IPS DF 19.7 (cell line): ENCODE measurements at places on chromosomes 7 and 10.

DNA sequence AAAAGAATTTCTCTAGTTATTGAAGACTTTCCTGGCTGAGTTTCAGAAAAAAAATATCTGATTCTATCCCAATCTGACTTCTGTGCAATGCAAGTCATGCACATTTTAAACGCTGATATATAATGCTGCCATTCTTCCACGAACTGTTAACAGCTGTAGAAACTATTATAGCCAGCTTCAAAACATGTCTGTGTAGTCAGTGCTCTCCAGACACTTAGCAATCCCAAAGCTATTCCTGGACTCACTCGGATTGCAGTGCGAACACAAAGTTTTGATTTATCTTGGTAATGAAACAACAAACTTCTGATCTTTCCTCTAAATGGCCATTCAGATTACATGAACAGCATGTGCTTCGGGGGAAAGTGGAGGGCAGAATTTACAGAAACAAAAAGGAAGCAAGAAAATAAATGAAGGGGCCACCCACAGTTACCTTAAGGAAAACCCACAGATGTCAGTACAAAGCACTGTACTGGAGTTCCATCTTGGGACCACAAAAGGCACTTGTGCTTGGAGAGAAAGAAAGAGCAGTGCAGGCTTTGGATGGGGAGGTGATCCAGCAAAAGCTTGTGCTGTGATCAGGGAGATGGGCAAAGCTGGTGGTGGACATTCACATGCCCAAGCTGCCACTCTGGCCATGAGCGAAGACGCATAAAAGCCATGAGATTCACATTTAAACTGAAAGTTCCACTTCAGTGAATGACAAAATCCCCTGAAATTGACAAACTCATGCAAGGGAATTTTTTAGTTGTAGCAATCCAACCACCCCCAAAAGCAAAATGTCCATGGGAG is 32.1 kb upstream of the ADO start:
- no peak for DNase-seq

DNA sequence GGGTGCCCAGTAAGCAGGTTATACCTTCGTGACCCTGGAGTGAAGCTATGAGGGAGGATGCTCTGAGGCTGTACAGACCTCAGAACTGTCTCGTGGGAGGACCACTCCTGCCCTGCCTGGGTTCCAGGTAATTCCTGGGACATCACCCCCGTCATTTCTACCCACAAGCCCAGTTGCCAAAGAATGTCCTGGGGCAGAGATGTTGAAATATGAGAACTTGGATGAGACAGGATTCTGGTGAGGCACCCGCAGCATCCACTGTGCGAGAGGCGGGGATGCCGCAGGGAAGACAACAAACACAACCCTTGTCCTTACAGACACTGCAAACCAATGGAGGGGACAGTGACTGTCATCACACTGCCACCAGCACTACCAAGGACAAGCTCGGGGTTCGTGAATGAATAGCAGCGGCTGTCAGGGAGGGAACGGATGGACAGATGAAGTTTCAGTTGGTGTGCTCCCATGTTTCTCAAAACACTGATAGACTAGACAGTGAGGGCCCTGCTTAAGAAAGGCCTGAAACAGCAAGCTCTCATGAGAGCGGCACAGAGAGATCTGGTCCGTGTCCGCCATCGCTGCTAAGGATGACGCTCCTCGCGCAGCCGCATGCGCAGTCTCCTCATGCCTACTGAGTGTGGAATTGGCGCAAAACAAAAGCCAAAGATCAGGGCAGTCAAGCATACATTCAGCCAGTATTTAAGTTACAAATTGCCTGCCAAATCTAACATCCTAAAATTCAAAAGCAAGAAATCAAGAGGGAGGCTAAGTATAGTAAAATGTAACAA is 82.0 kb upstream of the RHEB start:
- no peak for DNase-seq

DNA sequence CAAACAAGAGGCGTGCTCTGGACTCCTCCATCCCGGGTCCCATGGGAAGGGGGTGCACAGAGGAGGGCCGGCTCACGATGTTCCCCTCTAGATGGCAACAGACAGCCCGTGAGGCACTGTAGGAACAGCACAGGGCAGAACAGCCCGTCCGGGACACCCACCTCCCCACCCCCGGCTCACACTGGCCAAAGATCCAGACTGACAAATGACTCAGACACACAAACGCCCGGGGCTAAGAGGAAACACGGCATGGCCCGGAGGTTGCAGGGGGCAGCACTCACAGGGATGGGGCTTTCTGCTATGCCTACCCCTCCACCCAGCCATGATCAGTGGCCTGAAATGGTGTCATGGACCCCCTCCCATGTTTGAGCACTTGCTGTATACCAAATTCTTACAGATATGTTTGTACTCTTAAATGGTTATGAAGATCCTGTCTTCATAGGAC is 4.9 kb upstream of the ELN start:
- DNase-seq = no peak

DNA sequence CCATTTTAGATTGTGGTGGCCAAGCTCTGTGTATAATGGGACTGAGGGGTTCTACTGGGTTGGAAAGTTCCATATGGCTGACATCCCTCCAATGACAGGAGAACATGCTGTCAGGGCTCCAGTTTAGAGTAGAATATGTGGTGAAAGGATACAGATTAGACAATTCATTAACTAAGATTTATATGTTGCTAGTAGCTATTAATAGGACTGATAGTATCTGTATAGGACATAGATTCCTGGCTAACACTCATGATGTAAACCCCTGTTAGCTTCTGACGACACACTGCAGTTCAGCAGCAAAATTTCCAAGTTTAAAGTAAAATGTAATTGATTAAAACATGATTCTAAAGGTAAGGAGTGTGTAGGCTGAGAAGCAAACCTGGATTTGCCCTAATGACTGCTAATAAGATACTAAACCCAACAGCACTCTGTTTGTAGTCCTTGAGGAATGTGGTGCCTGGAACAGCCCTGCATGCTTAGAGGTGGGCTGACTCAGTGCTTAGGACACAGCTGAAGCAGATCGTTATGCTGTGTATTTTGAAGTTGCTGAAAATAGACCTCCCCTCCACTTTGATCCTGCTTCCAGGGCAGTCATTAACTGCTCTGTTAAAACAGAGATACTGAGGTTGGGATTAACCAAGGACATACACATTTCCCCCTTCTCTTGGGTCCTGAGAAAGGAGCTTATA is 1129.6 kb downstream of the SORCS3 start:
- no peak for DNase-seq

DNA sequence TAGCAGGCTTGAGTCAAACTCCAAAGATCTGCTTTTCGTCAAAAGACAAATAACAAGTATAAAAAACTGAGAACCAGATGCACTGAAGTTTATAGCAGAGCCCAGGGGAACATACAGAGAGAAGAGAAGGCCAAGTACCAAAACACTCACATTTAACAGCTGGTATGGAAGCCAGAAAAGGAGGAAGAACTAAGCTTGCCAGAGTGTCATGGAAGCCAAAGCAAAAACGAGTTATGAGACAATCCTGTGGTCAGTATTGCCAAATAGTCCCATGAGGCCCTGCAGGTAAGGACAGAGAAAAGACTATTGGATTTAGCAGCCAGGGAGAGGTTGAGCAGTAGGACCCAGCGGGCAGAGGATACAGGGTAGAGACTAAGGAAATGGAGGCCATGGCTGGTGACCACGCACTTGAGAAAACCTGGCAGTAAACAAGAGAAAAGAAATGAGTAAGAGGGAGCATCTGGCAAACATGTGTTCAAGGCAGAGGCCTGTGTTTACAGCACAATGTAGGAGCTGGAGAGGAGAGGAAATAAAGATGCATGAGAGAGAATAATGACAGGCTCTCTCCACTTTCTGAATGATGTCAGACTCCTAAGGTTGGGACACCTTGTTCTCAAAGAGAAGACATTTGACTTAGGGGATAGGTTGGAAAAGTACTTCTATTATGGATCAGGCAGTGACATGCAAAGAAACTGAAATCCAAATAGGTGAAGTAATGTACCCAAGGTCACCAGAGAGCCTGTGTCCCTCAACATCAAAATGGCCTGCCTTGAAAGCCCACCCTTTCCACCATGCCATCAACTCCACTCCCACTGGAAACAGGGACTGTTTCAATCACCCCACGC is 9.1 kb downstream of the CREB3L2 start:
- DNase-seq = no peak

DNA sequence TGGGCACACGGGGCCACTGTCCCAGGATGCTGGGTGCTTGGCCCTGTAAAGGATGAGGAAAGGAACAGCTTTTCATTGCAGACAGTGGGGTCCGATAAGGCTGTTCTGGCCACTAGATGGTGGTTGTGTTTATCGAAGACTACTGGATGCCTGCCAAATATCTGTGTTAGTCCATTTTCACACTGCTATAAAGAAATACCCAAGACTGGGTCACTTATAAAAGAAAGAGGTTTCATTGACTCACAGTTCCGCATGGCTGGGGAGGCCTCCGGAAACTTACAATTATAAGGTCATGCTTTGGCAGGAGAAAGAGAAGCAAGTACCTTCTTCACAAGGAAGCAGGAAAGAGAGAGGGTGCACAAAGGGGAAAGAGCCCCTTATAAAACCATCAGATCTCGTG is 32.2 kb upstream of the GARS1 start:
- DNase-seq = no peak

- no peak for DNase-seq
Observed at GRCh38 chr10:59060852-59061251, 115.6 kb upstream of the PHYHIPL start.

DNA sequence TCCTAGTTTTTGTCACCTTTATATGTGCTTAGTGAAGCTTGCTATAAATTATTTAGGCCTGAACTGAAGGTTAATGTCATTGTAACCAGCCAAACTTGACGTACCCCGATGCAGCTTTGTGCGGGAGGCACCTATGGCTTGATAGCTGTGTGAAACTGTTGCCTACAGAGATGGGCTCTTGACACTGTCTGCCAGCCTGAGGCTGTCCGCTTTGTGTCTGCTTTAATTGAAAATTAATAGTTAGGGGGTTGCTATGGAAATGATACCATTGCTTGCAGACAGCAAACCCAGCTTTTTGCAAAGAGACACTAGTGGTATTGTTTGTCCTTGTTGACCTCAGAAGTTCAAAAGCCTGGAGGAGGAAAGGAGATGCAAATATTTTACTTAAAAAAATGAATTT is 2.1 kb upstream of the FOXP2 start:
- no peak for DNase-seq

- DNase-seq = no peak
Observed at GRCh38 chr7:29574659-29575058, 11.0 kb downstream of the PRR15 start.

GRCh38 chr10:75003891-75004290 is 107.6 kb upstream of the SAMD8 start:
- no peak for DNase-seq

DNA sequence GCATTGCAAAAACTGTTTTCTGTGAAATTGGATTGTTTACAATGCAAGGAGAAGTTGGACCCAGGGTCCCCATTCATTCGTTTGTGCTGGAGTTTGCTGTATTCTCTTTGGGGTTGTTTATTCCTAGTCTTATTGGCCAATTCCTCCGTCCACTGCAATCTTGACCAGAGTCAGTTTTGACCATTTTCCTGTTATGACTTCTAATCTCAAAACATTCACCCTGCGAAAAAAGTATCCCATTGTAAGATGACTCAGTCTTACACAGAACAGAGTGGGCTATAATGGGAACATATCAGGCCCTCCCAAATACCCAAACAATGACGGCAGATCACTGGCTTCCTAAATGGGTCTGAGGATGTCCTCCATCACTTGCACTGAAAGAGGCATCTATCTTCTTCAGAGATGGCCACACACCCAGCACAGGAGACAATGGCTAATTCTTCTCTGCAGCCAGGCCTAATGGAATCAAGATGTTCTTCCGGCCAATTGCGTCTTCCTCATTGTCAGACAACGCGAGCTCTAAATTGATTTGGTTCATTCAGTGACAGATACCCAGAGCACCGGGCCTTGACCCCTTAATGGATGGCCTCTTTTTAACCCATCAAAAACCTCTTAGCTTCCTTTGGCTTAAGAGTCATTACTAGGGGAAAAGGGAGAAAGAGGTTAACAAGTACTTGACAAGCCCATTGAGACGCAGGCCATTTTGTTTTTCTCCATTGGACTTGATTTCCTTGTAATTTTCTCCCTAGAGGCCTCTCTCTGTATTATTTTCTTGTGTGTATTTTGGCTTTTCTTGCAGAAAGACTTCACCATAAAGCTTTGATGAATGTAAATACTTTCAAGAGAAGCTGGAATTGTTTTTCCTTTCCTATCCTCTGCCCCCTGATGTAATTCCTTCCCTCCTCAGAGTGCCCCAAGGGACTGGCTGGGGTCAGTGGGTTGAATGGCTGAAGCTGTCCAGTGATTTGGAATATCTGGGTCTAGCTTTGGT is 129.6 kb downstream of the PRPF18 start:
- DNase-seq = no peak

GRCh38 chr7:157484411-157485081 is 147.7 kb downstream of the DNAJB6 start:
- no peak for DNase-seq

GRCh38 chr7:80847027-80847426 is 71.8 kb downstream of the SEMA3C start:
- no peak for DNase-seq

GRCh38 chr10:97261656-97262055 is 30.8 kb downstream of the ARHGAP19 start:
- DNase-seq = no peak

- DNase-seq = no peak
Observed at GRCh38 chr10:12348294-12348869, 965 bp upstream of the CAMK1D start.

DNA sequence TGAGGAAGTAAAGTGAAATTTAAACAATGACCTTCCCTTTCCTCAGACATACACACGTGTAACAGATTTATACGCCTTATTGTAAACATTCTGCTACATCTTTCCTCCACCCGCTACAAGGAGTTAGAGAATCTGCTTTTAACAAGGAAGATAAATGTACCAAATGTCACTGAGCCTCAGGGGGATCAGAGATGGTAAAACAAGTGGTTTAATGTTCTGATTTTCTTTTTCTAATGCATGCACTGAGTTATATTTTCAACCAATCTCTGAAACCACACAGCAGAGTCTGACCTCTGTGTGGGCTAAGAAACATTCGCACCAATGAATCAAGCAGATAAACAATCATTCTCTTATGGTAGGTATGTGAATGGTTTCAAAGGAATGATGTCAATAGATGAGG is 599.5 kb downstream of the ARL4A start:
- DNase-seq = no peak

GRCh38 chr10:102918817-102919245 is 737 bp downstream of the CNNM2 start:
- DNase-seq = no peak

- DNase-seq = no peak
Observed at GRCh38 chr10:35607475-35608327, 2.6 kb downstream of the GJD4 start.

GRCh38 chr10:61529208-61529607 is 76.0 kb upstream of the TMEM26 start:
- DNase-seq = no peak
